ENCODE measurements at places on chromosomes 16 and 17.

DNA sequence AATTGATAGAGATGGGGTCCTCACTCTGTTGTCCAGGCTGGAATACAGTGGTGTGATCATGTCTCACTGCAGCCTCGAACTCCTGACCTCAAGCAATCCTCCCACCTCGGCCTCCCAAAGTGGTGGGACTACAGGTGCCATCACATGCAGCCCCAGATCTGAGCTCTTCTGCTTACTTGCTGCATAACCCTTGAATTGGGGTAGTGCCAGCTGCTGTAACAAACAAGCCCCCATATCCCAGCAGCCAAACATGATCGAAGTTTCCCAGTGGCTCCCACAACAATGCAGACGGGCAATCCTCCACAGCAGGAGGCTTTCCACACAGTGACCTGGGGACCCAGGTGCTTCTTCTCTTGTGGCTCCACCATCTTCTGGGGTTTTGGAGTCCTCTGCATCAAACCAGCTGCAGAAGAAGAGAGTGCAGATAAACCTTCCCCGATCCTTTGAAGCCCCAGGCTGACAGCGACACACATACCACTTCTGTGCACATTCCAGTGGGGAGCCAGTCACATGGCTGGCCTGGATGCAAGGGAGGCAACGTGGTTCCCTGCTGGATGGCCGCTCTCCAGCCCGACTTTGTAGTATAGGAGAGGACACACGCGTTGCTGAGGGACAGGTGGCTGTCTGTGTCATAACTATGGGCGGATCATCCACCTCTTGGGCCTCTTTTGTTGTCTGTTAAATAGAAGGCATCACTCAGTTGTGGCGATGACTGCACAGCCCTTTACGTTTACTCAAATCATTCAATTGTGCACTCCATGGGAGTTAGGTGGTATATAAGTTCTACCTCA is 16.7 kb downstream of the SBK1 start:
- DNase-seq, result no peak

DNA sequence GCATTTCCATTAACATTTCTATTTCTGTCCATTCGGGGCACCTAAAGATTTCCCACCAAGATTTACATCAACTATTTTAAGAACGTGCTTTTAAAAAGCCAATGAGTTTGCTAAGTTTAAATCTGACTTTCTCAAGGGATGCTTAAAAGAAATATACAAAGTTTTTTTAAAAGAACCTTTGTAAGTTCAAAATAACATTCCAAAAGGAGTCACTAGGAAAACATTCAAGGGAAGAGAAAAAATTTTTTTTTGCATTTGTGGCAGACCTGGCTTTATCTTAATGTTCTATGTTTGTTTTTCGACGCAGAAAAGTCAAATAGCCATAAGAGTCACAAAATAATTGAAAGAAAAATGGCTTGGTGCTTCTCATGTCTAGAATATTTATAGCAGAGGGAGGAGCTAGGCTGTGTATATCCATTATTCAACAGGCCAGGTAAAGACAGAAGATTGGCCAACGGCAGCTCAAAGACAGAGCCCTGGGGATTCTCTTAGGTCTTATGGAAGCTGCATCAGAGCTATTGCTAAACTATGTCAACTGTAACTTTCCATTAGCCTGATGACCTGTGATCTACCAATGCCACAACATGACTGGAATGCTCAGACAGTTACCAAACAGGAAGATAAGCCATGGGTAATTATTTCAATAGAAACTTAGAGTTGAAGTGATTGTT is 37.8 kb upstream of the MYOCD start:
- no peak for DNase-seq

- no peak for DNase-seq
Observed at GRCh38 chr17:78041386-78042179, 83.1 kb downstream of the TNRC6C start.

DNA sequence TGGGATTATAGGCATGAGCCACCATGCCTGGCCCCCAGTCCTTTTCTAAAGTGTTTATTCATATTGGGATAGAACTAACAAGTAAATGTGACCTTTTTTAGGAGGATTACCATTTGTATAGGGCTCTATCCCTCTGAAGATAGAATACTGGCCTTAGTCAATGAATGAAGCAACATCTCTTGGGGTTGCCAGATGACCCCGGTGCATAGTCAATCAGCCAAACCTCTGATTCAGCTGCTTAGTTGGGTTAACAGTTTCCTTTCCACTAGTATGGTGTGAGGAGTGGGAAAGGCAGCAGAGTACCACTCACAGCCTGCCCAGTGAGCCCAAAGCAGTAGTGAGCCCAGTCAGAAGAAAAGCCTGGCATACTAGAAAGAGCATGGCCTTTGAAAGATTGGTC is 94.6 kb upstream of the TBX2 start:
- DNase-seq, result no peak

- DNase-seq, result peak; percentile 52
Observed at GRCh38 chr17:2707721-2708584, 3.6 kb downstream of the CLUH start.

DNA sequence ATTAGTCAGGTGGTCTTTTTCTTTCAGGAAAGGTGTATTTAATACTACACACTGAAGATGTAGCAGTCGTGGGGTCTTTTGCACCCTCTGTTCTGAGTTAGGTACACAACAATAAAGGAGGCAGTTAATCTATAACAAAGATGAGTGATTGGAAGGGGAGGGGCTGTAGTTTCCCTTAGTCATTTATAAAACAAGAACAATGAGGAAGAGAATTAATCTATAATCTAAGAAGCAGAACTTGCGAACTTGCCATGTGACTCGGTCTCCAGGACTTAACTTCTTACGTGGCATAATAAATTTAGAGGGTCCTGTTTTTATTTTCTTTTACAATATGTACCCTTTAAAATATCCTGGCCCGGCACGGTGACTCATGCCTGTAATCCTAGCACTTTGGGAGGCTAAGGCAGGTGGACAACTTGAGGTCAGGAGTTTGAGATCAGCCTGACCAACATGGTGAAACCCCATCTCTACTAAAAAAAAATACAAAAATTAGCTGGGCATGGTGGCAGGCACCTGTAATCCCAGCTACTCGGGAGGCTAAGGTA is 8.6 kb upstream of the APPBP2 start:
- no peak for DNase-seq

DNA sequence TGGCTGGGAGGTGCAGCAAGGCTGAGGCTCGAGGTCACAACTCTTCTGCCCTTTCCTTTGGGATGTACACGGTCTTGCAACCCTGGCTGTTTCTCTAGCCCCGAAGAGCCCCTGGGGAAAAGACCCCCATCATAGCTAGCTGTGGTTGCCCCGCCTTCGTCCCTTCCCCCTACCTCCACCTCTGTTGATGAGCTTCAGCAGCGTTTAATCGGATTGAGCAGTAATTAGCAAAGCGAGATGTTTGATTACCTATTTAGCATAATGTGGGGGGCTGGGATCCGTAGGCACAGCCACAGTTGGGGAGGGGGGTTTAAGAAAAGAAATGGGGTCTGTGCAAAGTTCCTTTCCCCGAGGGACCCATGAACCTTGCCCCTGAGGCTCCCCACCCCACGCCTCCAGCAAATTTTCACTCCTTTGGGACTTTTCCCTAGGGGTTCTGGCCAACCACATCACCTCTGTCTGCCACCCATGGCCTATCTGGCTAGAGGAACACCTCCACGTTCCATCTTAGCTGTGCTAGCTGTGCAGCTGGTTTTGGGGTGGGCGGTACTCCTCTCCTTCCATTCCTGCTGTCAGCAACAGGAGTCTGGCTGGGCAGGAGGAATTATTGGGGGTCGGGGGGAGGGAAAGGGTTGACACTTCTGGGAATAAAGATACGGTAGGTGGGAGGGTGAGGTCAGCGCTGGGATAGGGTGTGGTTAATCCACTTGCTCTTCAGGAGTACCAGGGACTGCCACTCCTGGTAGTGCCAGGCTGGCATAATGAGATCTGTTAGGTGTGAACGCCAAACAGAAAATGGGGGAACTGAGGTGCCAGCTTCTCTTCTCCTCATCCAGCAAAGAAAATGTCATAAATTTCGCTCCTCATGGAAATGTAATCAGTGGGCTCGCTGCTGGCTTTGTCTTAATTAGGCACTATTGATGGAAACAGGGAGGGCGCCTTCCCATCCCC is 1.3 kb upstream of the DNAH2 start:
- DNase-seq, result no peak

GRCh38 chr17:77496401-77496801 is 355.6 kb downstream of the SEC14L1 start:
- DNase-seq, result no peak

- no peak for DNase-seq
Observed at GRCh38 chr16:8108991-8109509, 481.3 kb downstream of the TMEM114 start.

DNA sequence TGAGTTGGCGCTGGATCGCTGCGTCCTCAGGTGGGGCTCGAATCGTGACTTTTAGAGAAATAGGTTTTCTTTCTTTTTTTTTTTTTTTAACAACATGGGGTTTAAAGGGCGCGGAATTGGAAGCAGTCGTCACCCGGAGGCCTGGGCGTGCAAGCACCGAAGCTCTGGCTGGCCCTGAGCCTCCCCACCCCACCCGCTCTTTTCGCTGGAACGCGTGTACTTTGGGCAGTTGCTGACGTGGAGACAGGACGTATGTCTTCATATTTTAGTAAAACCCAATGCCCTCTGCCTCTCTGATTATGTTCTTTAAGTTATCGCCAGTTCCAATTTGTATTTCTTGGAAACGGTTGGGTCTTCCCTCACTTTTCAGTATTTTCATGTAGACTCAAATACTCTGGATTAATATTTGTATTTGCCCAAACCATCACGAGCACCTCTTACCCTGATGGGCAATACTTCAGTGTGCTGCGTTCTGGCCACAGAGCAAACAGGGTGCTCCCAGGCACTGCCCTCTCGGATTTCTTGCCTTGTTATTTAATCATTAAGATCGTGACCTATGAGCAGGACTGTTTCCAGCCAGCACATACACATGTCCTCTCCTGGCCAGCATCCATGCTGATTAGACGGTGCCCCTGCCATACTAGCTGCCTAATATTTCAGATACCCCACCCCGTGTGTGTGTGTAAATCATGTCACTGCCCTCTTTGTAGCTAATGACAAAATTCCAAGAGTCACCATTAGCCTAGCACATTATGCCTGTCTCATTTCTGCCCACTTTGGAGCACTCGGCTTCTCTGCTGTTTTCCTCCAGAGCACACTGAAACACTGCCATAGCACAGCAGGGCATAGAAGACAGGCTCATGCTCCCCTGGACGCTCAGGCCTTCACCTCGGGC is 805 bp upstream of the C16orf95 start:
- peak; percentile 17 for DNase-seq

- DNase-seq, result no peak
Observed at GRCh38 chr17:78890498-78890897, 12.5 kb downstream of the CEP295NL start.

- DNase-seq, result no peak
Observed at GRCh38 chr17:66520999-66521398, 218.6 kb downstream of the PRKCA start.

- peak; percentile 48 for DNase-seq
Observed at GRCh38 chr17:70622368-70623260, 453.3 kb downstream of the KCNJ2 start.

- no peak for DNase-seq
Observed at GRCh38 chr17:43456661-43457361, 27.0 kb upstream of the DHX8 start.

DNA sequence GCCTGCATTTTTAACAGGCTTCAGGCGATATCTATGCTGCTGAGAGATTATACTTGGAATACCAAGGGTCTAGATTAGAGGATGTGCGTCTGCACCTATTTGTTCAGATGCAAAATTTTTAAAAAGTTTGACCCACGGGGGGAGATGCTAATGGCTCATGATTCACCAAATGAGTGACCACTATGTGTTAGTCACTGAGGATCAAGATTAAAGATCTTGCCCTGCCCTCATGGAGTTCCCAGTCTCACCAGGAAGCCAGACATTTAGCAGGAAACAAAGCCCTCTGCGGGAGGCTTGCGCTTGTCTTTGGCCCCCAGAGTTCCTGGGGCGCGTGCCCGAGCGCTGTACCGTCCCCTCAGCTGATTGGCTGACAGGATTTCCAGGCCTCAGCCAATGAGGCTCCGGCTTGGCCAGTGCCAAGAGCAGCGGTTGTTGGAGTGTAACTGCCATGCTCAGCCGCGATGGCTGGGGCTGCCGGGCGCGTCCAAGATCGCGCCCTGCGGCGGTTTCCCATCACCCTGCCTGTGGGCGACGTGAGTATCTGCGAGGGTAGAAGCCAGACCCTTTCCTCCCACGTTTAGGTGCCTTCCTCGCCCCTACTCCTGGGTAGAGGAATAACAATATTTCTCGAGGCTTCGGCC is 4.5 kb upstream of the DDX19B start:
- no peak for DNase-seq

GRCh38 chr16:81275064-81275532 is 36.6 kb downstream of the BCO1 start:
- no peak for DNase-seq

- no peak for DNase-seq
Observed at GRCh38 chr17:67523101-67523500, 146.0 kb downstream of the PITPNC1 start.

GRCh38 chr17:75720656-75721462 is at the start of gene ITGB4:
TSS of gene ITGB4 (plus strand) at chr17:75721459. CDS start at chr17:75724704, 3,245 bp downstream.
- DNase-seq, result no peak

- no peak for DNase-seq
Observed at GRCh38 chr16:11629071-11630030, 38.9 kb upstream of the SNN start.

DNA sequence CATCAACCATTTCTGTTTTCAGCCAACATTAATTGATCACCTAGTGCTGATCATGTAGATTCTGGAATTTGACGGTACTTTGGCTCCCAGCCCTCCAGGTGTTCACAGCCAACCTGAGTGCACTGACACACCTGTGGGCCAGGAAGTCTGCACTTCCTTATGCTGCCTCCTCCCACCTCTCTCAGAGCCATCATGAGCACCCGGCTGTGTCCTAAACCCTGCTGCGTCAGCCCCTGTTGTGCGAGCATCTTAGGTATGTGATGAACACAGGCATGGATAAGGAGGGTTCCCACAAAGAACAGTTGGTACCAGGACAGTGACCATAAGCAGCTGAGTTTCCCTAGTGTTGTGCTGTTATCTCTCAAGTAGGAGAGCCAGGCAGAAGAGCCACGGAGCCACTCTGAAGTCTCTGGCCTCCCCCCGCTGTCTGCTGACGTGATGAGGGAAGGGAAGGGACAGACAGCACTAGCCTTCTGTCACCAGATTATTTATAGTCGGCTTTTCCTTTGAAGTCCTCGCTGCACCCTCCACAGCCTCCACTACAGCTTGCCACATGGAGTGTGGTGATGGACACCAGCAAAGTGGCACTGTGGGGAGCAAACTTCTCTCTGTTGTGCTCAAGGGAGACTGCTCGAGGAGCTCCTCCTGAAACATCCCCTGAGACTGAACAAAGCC is 162.8 kb upstream of the ANKFN1 start:
- DNase-seq, result no peak

- DNase-seq, result peak; percentile 60
Observed at GRCh38 chr17:72407336-72407909, 286.6 kb downstream of the SOX9 start.

All from spinal cord (tissue), 10 donors.